MCF 10A (cell line): ENCODE measurements at places on chromosomes 6 and 20. TPM values are rescaled to one million over a fixed set of nuclear protein-coding genes. Genes with fewer than 3 reads are reported as not detected.

Gene EEF1E1
- total RNA-seq = 52.1 and 56.7 TPM in 2 replicates

Gene GLO1
- total RNA-seq = 66.7 and 72.2 TPM in 2 replicates

Gene CRISP2
- total RNA-seq = not detected in 2 replicates

Gene CEBPB
- 221 and 226 TPM in 2 replicates for total RNA-seq

Gene C20orf204
- 1.1 and 2.0 TPM in 2 replicates for total RNA-seq

Gene C6orf58
- not detected in 2 replicates for total RNA-seq

Gene COL21A1
- total RNA-seq = 1.8 and 5.4 TPM in 2 replicates

Gene HLA-DRB1
- total RNA-seq = not detected in 2 replicates

Gene CST5
- not detected in 2 replicates for total RNA-seq

Gene HBS1L
- total RNA-seq = 97.0 and 102 TPM in 2 replicates

Gene PCED1A
- total RNA-seq = 42.1 and 46.4 TPM in 2 replicates

Gene TTBK1
- total RNA-seq = not detected in 2 replicates

Gene PRDM1
- total RNA-seq = 12.6 and 13.1 TPM in 2 replicates

Gene RBM39
- 380 and 438 TPM in 2 replicates for total RNA-seq

Gene BAG2
- 3.6 and 4.2 TPM in 2 replicates for total RNA-seq

Gene UBE2C
- 98.4 and 107 TPM in 2 replicates for total RNA-seq

GRCh38 chr6:140708441-140708840 lies 1334.0 kb upstream of the CITED2 start:
- DNase-seq = no peak

- DNase-seq = no peak
Measured at GRCh38 chr20:1086277-1087213, 31.9 kb upstream of the PSMF1 start.

GRCh38 chr6:113405326-113406047 lies 451.7 kb upstream of the MARCKS start:
- no peak for DNase-seq

GRCh38 chr6:80508885-80509630 lies 402.6 kb downstream of the BCKDHB start:
- DNase-seq = peak; percentile 77

GRCh38 chr6:99522531-99522930 lies 7.3 kb upstream of the USP45 start:
- peak; percentile 77 for DNase-seq

GRCh38 chr6:6724539-6725467 lies 136.3 kb downstream of the LY86 start:
- DNase-seq = peak; percentile 77

GRCh38 chr6:40997234-40997957 lies 41.6 kb downstream of the UNC5CL start:
- peak; percentile 16 for DNase-seq

- DNase-seq = no peak
Measured at GRCh38 chr20:10642856-10643559, 30.8 kb downstream of the JAG1 start.

DNA sequence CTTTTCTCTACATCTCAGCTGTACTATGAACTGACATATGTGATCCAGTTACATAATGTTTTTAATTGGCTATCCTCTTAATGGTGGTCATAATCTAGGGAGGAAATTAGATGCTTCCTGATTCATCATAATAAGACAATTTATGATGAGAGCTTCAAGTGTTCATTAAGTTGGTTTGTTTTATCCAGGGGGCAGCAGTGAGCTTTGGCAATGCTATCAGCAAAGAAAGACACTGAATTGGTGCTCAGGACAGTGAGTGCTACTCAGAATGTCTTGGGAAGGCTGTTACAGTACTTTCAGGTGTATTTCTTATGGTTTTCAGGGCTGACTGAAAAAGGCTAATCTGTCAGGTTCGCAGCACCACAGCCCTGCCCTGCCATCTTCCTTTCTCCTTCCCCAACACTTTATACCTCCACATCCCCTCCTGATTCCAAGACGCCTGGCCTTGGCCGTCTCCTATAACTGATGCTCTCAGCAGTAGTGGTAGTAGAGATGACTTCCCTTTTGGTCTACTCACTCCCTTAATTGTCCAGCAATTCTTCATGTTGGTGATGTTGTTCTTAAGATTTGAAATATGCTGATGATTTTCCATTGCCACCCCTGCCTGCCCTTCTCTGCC lies 67.0 kb upstream of the TNFAIP3 start:
- peak; percentile 84 for DNase-seq

GRCh38 chr20:19412254-19412653 lies 199.8 kb downstream of the SLC24A3 start:
- no peak for DNase-seq

DNA sequence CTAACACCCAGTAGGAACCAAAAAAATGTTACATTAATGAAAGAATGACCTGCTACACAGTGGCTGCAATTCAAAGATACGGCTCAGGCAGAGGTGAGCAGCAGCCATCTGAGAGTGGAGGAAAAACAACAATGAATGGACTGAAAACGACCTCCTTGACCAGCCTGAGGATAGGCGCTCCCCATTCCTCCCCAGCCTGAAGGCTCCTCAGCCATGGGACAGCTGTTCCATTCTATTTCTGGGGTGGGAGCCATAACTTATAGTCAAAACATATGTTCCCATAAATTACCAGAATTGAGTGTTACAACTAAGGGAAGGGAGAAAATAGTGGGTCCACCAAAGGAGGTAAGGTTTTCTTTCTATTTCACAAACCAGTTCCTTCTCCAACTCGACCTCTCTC lies 27.2 kb downstream of the FYN start:
- DNase-seq = no peak

DNA sequence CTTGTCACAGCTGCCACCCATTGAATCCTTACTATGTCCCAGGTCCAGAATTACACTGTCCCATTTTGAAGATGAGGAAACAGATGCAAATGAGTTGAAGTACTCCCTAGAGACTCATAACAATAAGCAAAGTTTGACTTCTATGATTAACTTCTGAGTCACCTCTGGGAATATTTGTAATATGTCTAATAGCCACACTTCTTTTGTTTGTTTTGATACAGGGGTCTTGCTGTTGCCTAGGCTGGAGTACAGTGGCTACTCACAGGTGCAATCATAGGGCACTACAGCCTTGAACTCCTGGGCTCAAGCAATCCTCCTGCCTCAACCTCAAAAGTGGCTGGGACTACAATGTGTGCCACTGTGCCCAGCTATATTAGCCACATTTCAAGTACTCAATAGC lies 11.4 kb upstream of the SOX12 start:
- DNase-seq = peak; percentile 47

DNA sequence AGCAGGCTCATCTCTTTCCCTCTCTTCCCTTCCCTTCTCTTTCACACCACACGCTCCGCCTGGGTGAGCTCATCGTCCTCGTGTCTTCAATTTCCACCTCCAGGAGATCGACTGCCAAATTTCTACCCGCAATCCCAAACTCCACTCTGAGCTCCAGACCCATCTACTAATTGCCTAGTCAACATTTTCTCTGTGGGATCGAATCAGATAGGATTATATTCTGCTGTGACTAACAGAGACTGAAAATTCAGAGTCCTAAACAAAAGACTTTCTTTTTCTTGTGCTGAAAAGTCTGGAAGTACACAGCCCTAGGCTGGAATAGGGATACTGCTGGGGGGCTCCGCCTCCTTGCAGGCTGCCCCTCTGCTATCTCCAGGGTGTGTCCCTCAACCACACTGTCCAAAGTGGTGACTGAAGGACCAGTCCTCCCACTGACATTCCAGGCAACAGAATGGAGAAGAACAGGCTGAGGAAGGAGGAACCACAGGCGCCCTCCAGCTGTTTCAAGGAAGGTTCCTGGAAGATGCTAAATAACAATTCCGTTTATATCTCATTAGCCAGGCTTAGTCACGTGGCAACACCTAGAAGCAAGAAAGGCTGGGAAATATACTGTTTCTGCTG lies 5.0 kb upstream of the HSPA12B start:
- peak; percentile 26 for DNase-seq

DNA sequence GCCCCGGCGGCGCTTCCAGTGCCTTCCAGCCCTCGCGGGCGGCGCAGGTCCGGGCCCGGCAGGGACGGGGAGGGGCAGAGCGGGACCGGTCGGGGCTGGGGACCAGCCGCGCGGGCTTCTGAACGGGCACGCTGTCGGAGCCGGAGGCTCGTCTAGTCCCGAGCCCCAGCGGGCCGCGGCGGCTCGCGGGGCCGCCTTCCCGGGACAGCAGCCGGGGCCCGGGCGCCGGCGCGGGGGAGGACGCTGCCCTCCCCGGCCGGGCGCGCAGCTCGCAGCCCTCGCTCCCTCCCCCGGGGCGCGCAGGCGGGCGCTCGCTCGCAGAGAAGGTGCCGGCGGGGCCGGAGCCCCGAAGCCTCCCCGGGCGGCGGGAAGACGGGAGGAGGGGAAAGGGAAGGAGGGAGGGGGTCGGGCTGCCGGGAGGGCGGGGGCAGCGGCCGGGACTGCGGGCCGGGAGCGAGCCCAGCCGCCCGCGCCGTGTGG lies 696 bp upstream of the SIRPA start:
- peak; percentile 61 for DNase-seq

- no peak for DNase-seq
Measured at GRCh38 chr20:55701467-55701866, 303.9 kb downstream of the CBLN4 start.

- no peak for DNase-seq
Measured at GRCh38 chr6:139287868-139288267, 3.9 kb downstream of the TXLNB start.

- no peak for DNase-seq
Measured at GRCh38 chr6:22928775-22929174, 359.4 kb downstream of the HDGFL1 start.

GRCh38 chr6:8174571-8174970 lies 72.2 kb upstream of the EEF1E1 start:
- no peak for DNase-seq

DNA sequence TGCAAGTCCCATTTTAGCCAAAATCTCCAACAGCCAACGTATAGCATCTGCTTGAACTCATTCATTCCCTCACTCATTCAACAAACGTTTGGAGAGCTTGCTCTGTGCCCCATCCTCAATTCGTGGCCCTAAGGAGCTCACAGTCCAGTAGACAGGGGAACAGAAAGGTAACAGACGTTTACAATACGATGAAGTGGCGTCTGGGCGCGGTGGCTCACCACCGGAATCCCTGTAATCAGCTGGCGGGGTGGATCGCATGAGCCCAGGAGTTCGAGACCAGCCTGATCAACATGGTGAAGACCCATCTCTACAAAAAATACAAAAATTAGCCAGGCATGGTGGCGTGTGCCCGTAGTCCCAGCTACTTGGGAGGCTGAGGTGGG lies 790 bp upstream of the E2F1 start:
- no peak for DNase-seq

GRCh38 chr6:142411145-142411544 lies 109.3 kb downstream of the ADGRG6 start:
- DNase-seq = no peak

- no peak for DNase-seq
Measured at GRCh38 chr6:9521152-9521530, 893.7 kb downstream of the TFAP2A start.
